ENCODE measurements at places on chromosomes 13 and 19. TPM values are rescaled to one million over a fixed set of nuclear protein-coding genes. Genes with fewer than 3 reads are reported as not detected.
A peak's percentile ranks its signal among the peaks of the same experiment; 100 is the strongest.

GRCh38 chr13:84605927-84606326 is 723.7 kb upstream of the SLITRK1 start:
- no peak for DNase-seq

DNA sequence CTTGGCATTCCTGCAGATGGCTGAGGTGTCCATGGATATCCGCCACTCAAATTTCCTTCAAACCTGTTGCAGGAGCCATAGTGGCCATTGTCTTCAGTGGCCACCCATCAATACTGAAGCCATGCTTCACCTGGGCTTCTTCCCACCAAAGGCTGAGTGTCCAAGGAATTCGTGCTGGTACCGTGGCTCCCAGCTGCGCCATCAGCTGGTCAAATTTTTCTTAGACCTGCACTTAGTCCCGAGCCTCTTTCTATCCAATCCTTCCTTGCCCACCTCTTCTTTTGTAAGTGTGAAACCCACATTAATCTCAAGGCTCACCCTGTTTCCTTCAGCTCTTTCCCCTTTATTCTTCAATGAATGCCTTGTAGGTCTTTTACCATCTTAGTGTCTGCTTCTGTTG is 152.1 kb downstream of the PCDH9 start:
- no peak for DNase-seq

DNA sequence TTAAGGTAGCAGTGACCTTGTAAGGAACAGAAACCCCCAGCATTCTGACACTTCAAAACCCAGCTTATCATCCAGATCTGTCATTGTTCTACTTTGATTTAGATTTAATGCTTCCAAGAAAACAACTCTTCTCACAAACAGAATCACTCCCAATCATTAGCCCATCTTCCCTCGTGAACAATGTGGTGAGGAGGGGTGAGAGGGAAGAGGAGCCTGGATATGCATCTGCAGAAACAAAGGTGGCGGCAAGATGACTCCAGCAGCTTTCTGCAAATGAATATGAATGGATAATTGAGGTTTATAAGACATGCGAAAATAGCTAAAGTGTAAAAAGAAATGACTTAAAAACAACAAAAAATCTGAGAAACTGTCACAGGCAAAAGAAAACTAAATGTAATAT is 859.9 kb upstream of the SLC10A2 start:
- DNase-seq, result no peak

Gene PCDH17
- total RNA-seq, result 1.6 TPM

Gene SCGB2B2
- not detected for total RNA-seq

DNA sequence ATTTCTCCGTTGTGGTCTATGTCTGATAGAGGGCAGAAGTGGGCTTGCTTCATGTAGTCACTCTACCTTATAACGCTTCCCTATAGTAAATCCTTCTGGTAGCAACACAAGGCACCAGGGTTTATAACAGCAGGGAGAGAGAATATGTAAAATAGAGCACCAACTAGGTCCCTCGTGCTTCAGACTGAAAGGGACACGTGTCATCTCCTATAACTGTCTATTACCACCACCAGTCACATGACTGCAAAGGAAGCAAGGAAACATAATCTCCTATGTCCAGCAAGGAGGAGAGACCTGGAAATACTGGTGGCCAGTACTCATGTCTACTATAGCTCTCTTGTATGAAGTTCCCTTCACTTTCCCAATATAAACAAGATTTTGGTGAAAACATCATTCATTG is 79.2 kb downstream of the SLAIN1 start:
- no peak for DNase-seq

DNA sequence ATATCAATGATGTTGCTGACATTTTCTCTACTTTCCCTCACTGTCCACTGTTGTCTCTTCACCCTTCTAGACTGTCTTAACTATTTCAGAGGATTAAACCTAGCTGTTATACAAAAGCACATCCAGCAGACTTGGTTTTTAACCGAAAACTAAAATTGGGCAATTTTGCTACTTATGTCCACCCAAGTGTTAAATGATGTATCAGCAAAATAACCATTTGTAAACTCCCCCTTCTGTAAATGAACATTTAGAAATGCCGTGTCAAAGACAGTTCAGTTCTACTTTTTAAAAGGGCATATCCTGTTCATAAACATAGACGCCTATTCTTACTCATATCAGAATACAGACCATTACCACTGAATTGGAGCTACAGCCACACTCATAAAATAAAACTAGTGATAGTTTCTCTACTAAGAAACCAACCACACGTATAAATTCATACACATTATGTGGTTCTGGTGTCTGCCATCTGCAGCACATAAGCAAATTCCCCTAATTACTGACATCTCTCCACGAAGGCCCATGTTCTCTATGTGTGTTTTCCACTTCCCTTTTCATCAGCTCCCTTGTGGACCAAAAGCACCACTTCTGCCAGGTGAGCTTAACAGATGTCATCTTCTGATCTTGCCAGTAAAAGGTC is 1091.8 kb downstream of the PCDH9 start:
- no peak for DNase-seq

GRCh38 chr19:2253106-2254063 is 2.8 kb downstream of the JSRP1 start:
- no peak for DNase-seq

DNA sequence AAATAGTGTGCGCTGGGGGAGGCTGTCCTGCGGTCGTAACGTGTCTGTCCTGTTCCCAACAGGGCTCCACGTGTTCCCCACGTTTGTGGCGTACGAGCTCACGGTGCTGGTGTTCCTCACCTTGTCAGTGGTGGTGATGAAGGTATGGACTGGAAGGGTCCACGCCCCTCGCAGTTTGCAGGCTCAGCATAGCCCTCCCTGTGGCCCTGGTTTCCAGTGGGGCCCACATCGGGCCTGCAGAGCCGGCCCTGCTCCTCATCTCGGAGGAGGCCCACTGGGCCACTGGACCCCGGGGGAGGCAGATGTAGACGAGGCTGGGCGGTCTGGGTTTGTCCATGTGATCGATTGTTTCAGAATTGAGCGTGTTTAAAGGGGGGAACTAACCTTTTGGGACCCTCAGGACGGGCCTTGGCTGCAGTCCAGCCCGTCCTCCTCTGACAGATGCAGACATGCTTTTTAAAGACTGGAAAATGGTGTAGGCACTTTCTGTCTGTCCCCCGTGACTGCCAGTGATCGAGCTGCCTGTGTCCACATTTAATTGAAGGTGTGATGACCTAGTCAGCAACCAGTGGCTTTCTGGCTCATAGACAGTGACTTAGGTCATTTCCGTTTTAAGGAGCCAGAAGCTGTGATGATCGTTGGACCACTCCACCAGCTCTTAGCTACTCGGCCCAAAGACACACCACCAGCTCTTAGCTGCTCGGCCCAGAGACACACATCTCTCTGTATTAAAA is 37.1 kb upstream of the TFDP1 start:
- DNase-seq, result peak; percentile 73

Gene MLNR
- total RNA-seq, result not detected

GRCh38 chr13:41680900-41681299 is 223.6 kb downstream of the RGCC start:
- DNase-seq, result no peak

- no peak for DNase-seq
Observed at GRCh38 chr13:47723898-47724297, 277.2 kb downstream of the SUCLA2 start.

DNA sequence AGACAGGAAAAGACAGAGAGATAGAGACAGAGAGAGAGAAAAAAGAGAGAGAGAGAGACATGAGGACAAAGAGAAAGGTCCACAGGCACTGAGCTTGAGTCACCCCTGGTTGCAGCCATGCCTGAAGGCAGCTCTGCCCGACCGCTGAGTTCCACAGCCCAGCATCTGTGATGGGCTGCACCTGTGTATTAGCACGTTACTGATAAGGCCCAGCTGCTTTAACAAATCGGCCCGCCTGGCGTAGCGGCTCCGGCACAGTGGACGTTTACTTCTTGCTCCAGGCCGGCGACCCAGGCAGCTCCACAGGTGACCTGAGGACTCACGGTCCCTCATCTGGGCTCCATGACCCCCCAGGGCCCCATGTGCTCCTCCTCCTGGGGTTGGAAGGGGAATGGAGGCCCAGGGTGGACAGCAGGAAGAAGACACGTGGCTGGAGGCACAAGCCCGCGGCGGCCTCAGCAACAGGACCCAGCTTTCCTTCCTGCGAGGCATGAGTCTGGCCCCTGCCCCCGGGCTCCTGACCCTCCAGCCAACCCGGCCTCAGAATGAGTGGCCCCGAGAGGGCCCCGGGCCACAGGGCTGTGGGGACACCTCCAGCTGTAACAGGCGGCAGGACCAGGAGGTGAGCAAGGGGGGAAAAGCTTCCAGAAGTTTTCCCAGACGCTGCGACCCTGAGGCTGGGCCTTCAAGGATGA is 3.9 kb upstream of the CSNK1G2 start:
- no peak for DNase-seq

Gene POSTN
- total RNA-seq, result 114 TPM

Gene TNNI3
- total RNA-seq, result not detected

GRCh38 chr19:32813862-32814425 is 55.6 kb downstream of the SLC7A9 start:
- no peak for DNase-seq

- DNase-seq, result no peak
Observed at GRCh38 chr19:33497778-33498175, 23.8 kb downstream of the PEPD start.

Gene FCAR
- not detected for total RNA-seq

DNA sequence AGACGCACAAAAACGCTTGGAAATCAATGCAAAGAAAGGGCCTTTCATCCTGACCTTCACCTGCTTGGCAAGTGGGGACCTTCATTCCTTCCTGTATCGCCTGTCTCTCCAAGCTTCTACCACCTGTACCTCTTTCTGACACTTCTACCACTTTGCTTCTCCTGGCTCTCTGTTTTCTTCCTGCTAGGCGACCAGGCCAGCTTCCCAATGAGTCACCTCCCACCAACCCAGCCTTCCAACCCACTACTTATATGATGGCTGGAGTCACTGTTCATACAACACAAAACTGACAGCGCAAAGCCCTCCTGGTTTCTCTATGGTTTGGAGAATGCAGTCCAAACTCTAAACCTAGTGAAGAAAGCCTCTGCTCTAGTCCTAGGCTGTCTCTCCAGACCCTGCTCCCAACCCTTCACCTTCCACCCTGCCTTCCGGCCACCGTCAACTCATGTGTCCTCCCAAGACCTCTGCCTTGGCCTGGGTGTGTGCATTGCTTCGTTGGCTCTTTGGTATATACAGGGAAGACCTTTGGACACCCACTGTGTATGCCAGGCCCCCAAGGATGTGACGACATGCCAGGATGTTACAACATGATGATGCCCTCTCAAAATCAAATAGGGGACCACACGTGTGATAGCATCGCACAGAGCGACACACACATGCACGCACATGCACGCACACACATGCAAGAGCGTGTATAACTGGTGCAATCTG is 148.5 kb downstream of the STK24 start:
- no peak for DNase-seq

- no peak for DNase-seq
Observed at GRCh38 chr13:34065928-34066327, 248.0 kb downstream of the RFC3 start.

- no peak for DNase-seq
Observed at GRCh38 chr13:35826626-35827254, 304.4 kb downstream of the DCLK1 start.

Gene GPR12
- total RNA-seq, result not detected

DNA sequence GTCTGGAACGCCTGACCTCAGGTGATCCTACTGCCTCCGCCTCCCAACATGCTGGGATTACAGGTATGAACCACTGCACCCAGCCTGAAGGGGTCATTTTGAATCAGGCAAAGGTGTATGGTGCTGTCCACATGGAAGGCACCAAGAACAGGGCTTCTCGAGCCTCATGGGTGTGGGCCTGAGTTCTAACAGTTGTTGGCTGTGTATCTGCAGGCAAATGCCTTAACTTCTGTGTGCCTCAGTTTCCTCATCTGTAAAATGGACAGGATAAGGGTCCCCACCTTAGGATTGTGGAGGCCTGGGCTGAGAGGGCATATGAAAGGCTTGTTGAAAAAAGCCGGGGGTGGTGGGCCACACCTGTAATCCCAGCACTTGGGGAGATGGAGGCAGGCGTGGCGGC is 9.2 kb downstream of the AP1M2 start:
- DNase-seq, result no peak

DNA sequence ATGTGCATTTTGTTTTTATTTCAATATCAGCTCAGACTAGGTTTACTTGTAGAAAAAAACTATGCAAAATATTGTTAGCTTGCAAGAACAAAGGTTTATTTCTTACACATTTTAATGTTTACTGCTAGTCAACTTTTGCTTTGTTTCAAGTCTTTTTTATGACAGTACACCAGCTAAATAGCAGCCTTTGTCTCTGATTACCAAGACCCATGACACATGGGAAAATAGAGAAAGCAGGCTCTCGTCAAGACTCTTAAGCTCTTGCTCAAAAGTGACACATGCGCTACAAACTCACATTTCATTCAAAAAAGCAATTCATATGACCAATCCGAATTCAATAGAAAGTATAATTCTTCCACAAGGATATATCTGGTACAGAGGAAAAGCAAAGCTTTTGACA is 642.3 kb upstream of the SLITRK1 start:
- no peak for DNase-seq

DNA sequence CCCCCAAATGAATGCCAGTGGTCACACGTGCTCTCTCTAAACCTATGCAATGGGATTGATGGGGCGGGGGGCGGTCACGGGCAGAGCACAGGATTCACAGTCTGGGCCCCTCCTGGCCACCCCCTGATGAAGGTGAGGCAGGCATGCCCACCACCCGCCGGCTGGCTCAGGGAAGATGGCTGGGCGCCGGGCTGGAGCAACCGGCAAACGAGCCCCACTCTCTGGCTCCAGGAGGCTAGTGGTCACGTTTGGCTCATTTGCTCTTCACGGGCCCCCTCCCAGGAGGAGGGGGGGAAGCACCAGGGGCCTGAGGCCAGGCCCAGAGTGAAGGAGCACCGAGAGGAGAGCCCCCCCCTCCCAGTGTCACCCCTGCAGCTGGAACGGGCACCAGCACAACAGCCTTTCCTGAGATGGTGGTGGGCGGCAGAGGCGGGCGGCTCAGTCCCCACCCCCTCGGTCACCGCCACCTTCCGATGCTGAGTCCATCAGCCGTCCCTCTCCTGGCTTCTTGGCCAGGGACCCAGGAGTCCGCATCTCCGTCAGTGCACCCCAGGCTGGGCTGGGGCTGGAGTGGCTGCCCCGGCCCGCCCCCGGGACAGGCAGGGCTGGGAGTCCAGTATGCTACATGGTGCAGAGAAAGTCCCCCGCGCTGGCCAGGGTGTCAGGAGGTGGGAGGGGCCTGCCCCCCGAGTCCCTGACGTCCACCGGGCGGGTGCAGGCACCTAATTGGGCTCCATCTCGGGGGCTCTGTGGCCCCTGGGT is 9.7 kb downstream of the BBC3 start:
- no peak for DNase-seq

GRCh38 chr13:73778242-73778864 is 355.9 kb downstream of the KLF12 start:
- no peak for DNase-seq

DNA sequence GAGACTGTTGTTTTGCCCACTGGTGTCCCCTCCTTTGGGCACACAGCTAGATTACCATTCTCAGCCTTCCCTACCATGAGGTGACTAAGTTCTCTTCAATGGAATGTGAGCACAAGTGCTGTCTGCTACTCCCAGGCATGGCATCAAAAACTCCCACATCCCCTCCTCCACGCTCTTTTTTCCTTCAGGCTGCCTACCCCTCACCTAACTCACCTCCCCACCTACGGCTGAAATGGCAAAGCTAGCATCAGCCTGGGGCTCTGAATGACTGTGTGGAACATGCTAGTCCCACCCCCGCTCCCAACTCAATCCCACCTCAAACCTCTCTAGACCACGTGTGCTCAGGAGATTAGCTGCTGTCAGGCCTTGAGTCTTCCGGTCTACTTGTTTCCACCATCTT is 512.2 kb downstream of the DIAPH3 start:
- DNase-seq, result no peak

- DNase-seq, result no peak
Observed at GRCh38 chr13:69617587-69617986, 490.0 kb upstream of the ATXN8OS start.

- DNase-seq, result no peak
Observed at GRCh38 chr13:51800486-51800885, 3.5 kb downstream of the DHRS12 start.

Data from dermis blood vessel endothelial cell (primary cell).